ENCODE measurements at places on chromosomes 1 and 21.

- no peak for DNase-seq
Measured at GRCh38 chr1:48043622-48044021, 46.4 kb upstream of the TRABD2B start.

- no peak for DNase-seq
Measured at GRCh38 chr1:102776071-102776470, 332.3 kb downstream of the COL11A1 start.

GRCh38 chr21:45286671-45287437 lies 841 bp downstream of the POFUT2 start:
- no peak for DNase-seq

DNA sequence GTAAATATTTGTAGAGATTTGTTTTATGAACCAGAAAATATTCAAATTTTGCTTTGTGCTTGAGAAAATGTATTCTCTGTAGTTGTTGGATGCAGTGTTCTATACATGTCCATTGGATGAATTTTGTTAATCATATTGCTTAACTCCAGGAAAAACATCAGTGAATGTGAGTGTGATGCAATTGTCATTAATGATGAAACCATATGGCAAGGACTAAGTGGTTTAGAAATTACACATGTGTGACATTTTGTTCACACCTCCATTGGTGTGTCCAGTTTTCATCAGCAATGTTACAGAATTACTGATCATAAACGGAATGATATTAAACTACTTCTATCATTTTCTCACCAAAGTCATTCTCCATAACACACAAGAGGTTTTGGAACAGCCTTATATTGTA lies 151.8 kb upstream of the ST6GALNAC5 start:
- DNase-seq, result no peak

DNA sequence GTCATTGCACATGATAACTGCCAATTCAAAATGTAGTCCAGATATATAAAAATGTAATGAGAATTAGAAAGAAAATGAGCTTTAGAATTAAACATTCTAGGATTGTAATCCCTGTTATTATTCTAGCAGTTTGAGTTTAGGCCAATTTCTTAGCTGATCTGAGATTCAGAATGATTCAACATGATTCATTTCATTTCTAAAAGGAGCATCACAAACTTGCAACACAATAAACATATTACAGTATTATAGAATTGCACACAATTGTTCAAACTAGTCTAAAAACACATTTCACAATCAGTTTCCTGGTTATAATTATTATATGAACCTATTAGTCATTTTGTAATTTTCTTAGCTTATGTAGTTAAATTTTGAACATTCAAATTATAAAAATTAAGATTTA lies 43.3 kb upstream of the TSHB start:
- DNase-seq, result no peak

- no peak for DNase-seq
Measured at GRCh38 chr1:187411118-187411517, 582.4 kb downstream of the PLA2G4A start.

- no peak for DNase-seq
Measured at GRCh38 chr1:154344977-154345837, 19.9 kb downstream of the ATP8B2 start.

DNA sequence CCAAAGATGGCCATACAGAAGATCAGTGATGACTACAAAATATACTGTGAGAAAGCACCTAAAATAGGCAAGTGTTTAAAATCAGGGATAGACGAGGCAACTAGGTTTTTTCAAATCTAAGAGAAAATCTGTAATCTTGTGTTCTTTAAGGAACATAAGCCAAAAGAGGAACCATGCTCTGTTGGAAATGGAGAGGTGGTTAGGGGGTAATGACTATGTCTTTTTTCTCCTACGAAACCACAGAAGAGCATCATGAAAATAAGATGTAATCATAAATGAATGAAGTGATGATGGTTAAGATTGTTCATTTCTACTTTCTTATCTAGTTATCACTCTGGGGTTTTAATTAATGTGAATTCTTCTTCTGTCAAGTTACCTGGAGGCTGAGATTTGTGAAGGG lies 43.1 kb downstream of the RGSL1 start:
- no peak for DNase-seq

- peak; percentile 41 for DNase-seq
Measured at GRCh38 chr1:52632732-52633290, at the start of gene SHISAL2A. Gene SHISAL2A (plus strand): TSS chr1:52633168. CDS start chr1:52633494, 326 bp downstream.

GRCh38 chr1:184215274-184215925 lies 163.9 kb downstream of the TSEN15 start:
- no peak for DNase-seq

DNA sequence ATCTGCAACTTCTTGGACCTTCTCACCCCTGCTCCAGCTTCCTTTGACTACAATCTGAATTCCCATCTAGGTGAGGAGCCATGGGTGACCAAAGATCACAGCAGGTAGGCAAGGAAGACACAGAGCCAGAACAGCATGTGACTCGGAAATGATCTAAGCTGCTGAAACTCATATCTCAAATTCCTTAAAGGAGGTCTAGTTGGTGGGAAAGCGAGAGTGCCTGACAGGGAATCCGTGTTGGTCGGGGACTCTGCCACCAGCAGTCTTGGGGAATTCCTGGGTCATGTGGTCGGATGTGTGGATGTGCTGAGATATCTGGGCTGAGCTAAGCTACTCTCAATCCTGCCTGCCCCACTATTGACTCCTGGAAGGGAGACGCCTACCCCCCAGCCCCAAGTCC lies 3.2 kb upstream of the NUAK2 start:
- DNase-seq, result no peak

GRCh38 chr1:214285610-214286440 lies 4.9 kb downstream of the SMYD2 start:
- no peak for DNase-seq

DNA sequence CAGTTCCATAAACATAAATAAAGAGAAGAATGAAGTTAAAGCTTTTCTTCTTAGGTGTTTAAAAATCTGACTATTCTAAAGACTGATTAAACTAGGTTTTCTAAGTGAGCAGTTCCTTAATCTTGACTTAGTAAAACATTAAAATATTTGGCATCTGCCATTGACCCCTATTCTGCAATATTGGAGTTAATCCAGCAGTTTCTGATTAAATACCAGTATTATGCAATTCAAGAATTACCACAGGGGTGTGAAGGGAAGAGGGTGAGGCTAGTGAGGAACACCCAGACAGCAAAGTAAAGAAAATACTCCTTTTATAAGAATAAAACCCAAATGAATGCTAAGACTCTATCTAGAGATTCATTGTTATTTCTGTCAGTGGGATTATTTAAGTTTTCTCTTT lies 40.9 kb downstream of the CLIC4 start:
- DNase-seq, result no peak

GRCh38 chr1:205339717-205340116 lies 17.0 kb downstream of the KLHDC8A start:
- no peak for DNase-seq

GRCh38 chr1:14626869-14627607 lies 28.6 kb downstream of the KAZN start:
- no peak for DNase-seq

DNA sequence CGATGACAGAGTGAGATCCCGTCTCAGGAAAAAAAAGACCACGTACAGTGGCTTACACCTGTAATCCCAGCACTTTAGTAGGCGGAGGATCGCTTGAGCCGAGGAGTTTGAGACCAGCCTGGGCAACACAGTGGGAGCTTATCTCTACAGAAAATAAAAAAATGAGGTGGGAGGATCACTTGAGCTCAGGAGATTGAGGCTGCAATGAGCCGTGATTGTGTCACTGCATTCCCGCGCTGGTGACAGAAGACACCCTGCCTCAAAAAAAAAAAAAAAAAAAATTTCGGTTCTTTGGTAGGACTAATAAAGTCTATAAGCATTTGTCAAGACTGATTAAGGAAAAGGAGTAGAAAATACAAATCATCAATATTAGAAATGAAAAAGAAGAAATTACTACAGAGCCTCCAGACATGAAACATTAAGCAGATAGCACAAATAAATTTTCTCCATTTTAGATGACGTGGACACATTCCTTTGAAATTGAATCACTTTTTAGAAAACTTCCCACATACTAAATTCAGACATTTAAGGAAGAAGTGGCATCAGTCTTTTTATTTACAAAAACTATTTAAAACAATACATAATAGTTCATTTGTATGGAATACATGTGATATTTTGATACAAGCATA lies 30.4 kb downstream of the MORC3 start:
- no peak for DNase-seq

DNA sequence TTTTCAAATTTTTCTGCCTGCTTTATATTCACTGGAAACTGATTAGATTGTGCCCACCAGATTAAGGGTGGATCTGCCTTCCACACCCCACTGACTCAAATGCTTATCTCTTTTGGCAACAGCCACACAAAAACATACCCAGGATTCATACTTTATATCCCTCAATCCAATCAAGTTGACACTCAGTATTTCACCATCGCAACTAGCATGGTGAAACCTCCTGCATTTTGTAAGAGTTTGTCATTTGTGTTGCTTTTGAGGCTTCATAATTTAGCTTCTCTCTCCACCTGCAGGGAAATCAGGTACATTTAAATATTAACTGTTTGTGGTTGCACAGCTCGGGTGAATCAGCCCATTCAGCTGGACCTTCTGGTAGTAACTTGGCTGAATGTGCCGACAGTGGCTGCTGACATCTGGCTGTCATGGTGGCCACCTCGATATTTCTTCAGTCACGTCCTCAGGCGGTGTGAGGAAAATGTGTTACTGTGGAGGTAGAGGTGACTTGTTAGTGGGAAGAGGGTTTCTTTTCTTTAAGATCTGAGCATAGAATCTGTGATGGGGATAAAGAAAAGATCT lies 224.0 kb downstream of the PTBP2 start:
- DNase-seq, result no peak

DNA sequence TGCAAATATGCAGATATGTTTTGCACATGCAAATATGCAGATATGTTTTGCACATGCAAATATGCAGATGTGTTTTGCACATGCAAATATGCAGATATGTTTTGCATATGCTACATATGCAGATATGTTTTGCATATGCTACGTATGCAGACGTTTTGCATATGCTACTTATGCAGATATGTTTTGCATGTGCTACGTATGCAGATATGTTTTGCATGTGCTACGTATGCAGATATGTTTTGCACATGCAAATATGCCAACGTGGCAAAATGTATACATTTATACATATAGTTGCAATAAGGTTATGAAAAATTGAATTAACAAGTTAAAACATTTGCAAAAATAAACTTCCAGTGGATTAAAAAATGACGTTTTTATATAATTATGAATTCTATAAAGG lies 30.8 kb upstream of the TP53BP2 start:
- no peak for DNase-seq

- no peak for DNase-seq
Measured at GRCh38 chr1:167663002-167663772, 33.2 kb downstream of the RCSD1 start.

DNA sequence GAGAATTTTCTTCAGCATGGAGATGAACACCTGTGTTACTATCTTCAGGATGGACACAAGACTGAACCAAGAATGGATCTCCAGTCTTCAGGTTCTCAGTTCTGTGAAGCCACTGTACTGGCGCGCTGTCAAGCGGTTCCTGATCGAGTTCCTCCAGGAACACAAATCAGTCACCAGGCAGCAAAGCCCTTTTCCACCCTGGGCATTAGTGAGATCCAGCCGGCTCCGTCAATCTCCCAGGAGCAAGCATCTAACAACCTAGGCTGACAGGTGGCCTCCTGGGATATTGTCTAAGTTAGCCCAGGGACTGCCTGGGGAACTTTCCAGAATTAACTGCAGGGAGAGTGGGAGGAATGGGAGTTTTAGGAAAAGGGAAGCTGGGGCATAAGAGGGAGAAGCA lies 9.7 kb upstream of the IGFN1 start:
- DNase-seq, result no peak

DNA sequence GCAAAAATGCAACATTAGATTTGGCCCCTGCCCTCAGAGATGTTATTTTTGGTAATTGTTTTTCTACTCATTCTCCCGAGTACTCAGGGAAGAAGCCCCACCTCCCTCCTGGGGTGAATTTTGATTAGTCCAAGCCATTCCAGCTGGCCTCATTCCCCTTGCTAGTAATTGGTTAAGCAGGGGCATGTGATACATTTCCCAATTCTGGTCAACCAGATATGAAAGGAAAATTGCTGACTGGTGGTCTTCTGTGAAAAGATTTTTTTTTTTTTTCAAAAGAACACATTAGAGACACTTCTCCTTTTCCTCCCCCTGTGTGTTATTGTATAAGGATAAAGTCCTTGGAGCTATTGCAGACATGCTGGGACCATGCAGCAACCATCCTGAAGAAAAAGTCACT lies 71.1 kb upstream of the AKT3 start:
- no peak for DNase-seq

GRCh38 chr21:45177039-45177438 lies 102.7 kb downstream of the ADARB1 start:
- DNase-seq, result no peak

GRCh38 chr1:219041141-219041540 lies 132.5 kb upstream of the LYPLAL1 start:
- no peak for DNase-seq

GRCh38 chr1:171083222-171083621 lies 7.5 kb upstream of the FMO3 start:
- no peak for DNase-seq

DNA sequence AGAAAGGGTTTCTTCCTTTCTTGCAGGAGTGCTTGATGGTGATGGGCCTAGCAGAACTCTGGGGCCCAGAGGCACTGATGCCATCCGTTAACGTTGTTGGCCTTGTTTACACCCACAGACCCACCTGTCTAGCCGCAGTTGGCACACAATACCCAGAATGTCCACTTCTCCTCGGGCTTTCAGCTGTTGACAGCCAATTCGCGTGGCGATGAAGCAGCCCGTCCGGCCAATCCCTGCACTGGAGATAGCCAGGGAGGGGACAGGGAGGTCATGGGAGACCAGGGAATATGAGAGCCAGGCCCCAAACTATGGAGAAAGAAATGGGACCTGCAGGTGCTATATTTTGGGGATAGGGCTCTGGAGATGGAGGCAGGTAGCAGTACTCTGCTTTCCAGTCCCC lies 5.7 kb upstream of the ARL8A start:
- no peak for DNase-seq

- no peak for DNase-seq
Measured at GRCh38 chr1:53060579-53060978, 1.4 kb upstream of the PODN start.

GRCh38 chr21:42308914-42309752 lies 6.1 kb downstream of the TFF3 start:
- no peak for DNase-seq

GRCh38 chr1:31354283-31354682 lies 18.6 kb downstream of the FABP3 start:
- no peak for DNase-seq

DNA sequence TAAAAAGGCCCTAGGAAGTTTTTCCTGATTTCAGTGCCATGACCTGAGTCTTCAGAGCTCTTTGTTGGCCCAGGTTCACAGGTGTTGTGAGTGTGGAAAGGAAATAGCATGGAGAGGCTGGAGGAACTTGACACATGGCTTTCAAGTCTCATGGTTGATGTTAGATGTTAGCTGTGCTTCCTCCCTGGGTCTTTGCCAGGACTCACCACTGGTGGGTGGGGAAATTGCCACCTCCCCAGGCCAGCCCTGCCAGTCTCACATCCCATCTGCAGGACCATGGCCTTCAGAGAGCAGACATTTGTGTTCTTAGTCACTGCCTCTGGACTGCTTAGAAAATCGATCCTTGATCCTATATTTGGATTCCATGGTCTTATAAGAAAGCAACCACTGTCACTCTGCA lies 383.2 kb downstream of the DISC1 start:
- DNase-seq, result no peak

GRCh38 chr1:159012495-159012894 lies 2.8 kb downstream of the IFI16 start:
- DNase-seq, result peak; percentile 70

GRCh38 chr1:244461245-244462071 lies at the start of gene CATSPERE:
Gene CATSPERE (plus strand): TSS chr1:244461273. CDS start chr1:244461430, 157 bp downstream.
- peak; percentile 77 for DNase-seq

GRCh38 chr1:182703539-182703938 lies 19.2 kb upstream of the RGS8 start:
- DNase-seq, result no peak

Data from T-helper 2 cell treated with Interferon-gamma antibody and Interleukin-4, amounts not matched to agents 5 μg/mL and 100 μg/mL, for 36 hours (primary cell).